ENCODE measurements at places on chromosomes 16 and 17. TPM values are rescaled to one million over a fixed set of nuclear protein-coding genes. Genes with fewer than 3 reads are reported as not detected.

CDH8 gene
- polyA plus RNA-seq, result 0.17 TPM

SLFN11 gene
- 0.14 TPM for polyA plus RNA-seq

RHBDF1 gene
- polyA plus RNA-seq, result 25.8 TPM

GRCh38 chr16:56481468-56482122 is 30.2 kb downstream of the OGFOD1 start:
- DNase-seq, result no peak

- DNase-seq, result no peak
Observed at GRCh38 chr16:677316-678190, 2.1 kb downstream of the RHBDL1 start.

DNA sequence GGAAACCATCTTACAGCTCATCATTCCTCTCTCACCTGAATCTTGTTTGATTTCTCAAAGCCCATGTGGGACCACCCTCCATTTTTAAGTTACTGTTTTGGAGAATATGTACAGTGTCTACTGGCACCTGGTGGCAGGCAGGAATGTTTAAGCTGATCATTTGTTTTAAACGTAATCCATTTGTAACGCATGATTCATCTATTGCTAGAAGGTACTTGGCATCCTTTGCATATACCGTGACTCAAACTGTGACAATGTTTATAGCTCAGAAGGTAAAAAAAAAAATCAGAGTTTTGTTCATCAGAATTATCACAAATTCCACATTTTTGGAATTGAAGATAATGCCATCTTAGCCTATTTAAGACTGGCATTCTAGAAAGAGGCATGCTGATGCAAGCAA is 1007.5 kb upstream of the EEF2KMT start:
- no peak for DNase-seq

DNA sequence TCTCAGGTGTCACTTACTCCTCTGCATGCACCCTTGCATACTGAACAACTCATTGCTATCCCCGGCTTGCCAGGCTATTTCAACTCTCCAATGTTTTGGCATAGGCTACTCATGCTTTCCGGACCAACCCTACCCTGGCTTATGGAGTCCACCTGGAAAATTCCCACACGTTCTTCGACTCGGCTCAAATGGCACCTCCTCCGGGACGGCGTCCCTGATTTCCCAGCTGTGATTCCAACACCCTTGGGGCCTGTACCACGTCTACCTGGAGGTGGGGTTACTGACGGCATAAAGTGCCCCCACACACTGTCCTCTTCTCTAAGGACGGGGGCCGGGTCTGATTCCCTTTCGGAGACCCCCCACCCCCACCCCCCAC is 498 bp downstream of the SMYD4 start:
- DNase-seq, result peak; percentile 39

DNA sequence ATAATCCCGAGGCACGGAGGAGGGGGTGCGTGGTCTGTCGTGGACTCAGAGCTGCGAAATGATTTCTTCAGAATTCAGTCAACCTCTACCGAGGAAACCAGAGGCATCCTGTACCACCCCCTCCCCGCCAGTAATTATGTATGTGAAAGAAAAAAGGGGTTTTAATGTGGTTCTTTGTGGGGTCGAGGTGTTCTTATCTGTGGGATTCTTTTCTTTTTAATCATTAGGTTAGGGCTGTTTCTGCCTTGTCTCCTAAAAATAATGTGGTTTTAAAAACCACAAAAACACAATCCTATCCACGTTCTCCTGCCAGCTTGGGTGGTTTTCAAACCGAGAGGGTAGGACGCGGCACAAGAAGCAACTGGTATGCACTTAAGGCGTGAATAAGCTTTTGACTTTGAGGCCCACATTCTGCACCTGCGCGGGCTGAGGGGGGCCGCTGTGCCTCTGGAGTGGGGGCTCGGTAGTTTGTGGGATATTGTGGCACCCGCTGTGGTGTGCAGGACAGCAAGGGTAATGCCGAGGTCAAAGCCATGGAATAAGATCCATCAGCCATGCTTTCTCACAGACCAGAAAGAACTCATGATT is 1.0 kb downstream of the SLC47A1 start:
- peak; percentile 16 for DNase-seq
